NCI-H510A (cell line): ENCODE measurements at places on chromosomes 12 and 14.

DNA sequence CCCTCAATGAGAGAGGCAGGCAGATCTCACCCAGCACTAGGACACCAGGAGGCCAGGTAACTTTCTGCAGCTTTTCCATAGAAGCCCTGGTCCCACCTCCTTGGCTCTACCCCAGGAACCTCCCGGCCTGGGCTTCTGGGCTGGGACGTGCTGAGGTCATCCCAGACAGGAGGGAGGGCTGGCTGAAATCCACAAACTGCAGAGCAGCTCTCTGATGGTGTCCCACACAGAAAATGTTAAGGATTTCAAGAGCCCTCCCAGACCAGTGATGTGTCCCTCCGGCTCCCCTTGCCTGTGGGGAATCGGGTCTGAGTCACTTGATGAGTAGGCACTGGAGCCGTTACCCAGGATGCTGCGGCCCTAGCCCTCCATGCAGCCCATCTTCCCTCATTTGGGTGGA, 124.1 kb downstream of the ESRRB start:
- no peak for DNase-seq

DNA sequence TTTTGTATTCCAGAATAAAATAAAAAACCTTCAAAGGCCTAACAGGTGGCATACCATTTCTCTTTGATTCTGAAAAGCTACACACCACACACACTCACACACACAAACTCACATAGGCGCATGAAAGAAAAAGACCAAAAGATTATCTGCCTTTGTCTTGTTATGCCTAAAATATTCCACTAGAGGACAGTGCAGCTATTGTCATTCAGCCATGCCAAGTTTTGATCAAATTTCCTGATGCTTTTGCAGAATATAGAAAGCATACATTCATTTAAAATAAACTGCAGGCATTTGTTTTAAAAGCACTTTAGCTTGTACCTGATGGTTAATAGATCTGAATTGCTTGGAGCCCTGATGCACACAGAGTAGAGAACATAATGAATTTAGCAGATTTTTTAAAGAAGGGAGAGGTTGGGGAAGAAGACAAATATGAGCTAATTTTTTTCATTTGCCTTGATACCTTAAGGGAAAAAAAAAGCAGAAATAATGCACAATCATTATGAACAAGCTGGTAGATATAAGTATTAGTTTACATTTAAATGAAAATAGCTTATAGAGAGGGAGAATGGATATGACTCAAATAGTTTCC, 1766.9 kb upstream of the SEL1L start:
- DNase-seq, result peak; percentile 9

DNA sequence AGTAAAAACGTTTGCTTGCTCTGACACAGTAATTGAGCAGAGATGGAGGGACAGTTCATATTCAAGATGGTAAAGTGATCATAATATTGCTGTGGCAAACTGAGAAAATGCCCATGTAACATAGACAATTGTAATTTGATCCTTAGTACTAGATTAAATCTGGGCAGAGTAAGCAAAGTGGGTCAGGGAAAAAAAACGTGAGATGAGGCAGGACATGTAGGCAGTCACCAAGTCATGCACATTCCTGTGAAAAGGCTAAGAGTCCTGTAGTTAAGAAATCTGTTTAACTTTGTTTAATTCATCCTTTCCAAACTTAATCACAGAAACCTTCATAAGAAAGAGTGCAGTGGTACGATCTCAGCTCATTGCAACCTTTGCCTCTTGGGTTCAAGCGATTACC, 16.1 kb downstream of the BTBD7 start:
- no peak for DNase-seq

DNA sequence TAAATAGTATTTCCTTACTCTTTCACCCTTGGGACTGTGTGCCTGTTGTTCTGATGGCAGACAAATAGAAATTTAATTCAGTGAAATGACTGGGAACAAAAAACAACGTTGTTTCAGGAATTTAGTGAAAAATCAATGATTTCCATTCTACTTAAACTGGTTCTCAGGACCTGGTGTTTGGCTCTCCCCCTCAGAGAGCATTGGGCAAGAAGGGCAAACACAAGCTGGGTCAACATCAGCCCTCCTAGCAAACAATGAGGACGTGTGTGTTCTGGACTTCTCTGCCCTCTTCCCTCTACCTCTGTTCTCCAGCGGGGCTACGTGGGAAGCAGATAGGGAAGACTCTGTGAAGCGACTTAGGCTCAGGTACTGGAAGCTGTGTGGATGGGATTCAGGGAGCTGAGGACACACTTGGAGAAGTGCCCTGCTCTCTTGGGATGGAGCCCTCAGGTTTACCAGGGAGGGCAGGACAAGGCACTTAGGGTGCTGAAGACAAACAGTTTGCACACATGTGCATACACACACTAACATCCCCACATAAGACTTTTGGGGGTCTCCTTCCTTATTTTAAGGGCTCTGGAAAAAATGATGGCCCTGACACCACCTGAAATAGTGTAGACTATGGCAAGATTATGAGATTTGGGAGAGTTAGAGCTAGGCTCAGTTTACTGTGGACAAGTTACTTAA, 7.6 kb upstream of the SERPINA1 start:
- peak; percentile 4 for DNase-seq

- DNase-seq, result no peak
Measured at GRCh38 chr12:55548756-55549155, 646 bp upstream of the OR6C4 start.

- DNase-seq, result no peak
Measured at GRCh38 chr12:3747543-3747942, 5.4 kb downstream of the CRACR2A start.

GRCh38 chr14:60848066-60848465, 113.5 kb downstream of the MNAT1 start:
- DNase-seq, result no peak

GRCh38 chr12:55706568-55707218, 1.0 kb downstream of the ITGA7 start:
- no peak for DNase-seq

GRCh38 chr14:42378274-42378673, 771.6 kb downstream of the LRFN5 start:
- DNase-seq, result no peak

GRCh38 chr12:116339800-116340371, 62.4 kb upstream of the MED13L start:
- no peak for DNase-seq

DNA sequence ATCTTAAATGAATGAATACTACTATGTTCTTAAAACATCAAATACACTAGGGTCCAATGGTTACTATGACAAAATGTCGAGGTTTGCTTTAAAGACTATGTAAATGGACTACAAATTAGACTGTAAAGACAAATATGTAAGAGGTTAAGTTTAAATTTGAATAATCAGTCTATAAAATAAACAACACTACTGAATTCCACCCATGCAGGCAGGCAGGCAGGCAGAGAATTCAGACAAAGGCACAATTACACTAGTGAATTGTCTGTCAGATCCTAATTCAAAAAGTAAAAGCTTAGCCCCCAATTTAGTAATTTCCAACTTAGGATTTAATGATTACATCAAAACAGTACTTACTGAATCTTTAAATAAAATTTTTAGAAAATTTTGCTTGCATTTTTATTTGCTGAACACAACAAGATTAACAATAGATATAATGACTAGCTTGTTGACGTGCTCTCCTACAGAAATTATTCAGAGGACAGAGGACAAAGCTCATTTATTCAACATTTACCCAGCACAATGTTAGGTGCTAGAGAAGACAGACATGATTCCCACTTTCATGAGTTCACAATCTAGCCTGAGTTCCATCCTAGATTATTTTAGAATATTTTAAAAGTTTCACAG, 97.4 kb downstream of the CDK17 start:
- DNase-seq, result no peak

DNA sequence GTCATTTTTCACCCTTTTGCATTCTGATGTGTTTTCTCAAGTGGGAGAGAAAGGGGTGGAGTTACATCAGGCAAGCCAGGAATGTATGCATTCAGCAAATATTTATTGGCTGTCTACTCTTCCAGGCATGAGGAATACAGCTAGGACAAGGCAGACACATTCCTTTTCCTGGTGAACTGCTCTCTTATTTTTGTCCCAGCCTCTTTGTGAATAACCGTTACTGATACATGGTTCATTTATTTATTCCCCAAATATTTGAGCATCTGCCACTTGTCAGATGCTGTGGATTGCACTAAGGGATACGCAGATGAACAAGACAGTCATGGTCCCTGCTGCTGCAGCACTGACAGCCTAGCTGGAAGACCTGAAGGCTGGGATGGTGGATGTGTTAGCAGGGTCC, 6.1 kb downstream of the PELI2 start:
- no peak for DNase-seq

GRCh38 chr14:96359959-96360358, 3.2 kb downstream of the ATG2B start:
- DNase-seq, result no peak

GRCh38 chr14:83969998-83970397, 1559.9 kb upstream of the FLRT2 start:
- no peak for DNase-seq

- DNase-seq, result no peak
Measured at GRCh38 chr12:104280717-104281458, 22.7 kb upstream of the EID3 start.

- DNase-seq, result no peak
Measured at GRCh38 chr12:1439201-1439600, 155.2 kb downstream of the FBXL14 start.

DNA sequence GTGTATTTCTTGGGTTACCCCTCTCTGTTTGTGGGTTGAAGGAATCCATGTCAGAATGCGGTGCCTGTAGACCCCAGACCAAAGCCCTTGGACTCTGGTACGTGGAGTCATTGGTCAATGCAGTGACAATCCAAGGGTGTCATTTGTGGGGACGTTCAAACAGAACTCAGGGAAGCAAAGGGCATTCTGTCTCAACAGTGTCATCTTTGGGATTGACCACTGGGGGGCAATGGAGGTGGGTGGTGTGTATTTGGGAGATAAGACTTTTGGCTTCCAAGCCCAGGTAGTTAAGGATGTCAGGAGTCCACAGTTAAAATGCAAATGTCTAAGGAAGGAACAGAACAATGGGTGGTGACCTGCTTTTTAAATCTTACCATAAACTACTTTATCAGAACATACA, 54.6 kb upstream of the CCDC175 start:
- DNase-seq, result peak; percentile 4
